ENCODE measurements at places on chromosomes 4 and X.

GRCh38 chrX:79162076-79162475, 17.6 kb downstream of the GPR174 start:
- DNase-seq: no peak

DNA sequence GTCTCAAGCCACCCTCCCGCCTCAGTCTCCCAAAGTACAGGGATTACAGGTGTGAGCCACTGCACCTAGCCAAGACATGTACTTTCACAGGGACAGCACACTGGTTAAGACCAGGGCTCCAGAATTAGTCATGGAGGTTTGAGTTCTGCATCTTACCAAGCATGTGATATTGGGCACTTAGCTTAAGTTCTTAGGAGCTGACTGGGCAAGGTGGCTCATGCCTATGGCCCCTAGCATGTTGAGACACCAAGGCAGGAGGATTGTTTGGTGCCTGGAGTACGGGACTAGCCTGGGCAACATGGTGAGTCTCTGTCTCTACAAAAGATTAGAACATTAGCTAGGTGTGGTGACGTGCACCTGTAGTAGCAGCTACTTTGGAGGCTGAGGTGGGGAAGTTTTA, 2.6 kb upstream of the TMEM192 start:
- DNase-seq: no peak

GRCh38 chrX:19720661-19721060, 166.7 kb downstream of the SH3KBP1 start:
- no peak for DNase-seq

GRCh38 chrX:105179644-105180043, 40.9 kb downstream of the TEX13A start:
- DNase-seq: no peak

DNA sequence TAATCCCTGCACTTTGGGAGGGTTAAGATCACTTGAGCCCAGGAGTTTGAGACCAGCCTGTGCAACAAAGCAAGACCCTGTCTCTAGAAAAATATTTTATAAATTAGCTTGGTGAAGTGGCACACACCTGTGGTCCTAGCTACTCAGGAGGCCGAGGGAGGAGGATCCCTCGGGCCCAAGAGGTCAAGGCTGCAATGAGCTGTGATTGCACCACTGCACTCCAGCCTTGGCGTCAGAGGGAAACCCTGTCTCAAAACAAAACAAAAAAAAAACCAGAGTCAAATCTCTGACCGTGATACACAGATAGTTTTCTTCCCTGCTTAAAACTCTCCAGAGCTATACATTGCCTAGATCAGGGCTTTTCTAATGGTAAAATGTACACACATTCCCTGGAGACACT, 53.5 kb downstream of the CHST7 start:
- DNase-seq: peak; percentile 39

DNA sequence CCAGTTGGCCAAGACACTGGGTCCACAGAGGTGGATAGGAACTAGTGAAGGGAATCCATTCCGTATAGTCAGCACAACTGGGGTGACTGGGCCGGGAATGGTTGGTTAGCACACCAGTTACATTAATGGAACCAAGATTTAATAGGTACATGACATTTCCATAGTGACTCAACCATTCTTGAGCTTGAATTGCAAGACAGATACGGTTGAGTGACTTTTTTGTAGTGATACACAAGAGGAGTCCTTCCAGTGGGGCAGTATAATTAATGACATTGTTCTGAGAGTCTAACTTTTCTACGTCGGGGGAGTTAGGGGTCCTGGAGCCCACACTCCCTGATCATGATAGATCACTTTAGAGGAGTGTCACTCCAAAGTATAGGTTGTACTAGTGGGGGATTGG, 211.6 kb upstream of the CXCL13 start:
- DNase-seq: no peak

DNA sequence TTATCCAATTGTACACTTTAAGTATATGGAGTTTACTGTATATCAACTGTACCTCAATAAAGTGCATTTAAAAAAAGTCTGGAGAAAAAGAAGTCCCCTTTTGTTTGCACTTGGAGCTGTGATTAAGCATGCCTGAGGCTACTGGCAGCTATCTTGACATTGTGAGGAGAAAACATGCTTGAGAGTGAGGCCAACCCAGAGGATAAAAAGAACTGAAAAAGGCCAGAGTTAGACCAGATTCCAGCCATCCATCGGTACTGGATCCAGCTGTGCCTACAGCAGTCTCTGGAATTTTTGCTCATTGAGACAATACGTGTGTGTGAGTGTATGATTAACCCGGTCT, 57.4 kb downstream of the LGI2 start:
- no peak for DNase-seq

DNA sequence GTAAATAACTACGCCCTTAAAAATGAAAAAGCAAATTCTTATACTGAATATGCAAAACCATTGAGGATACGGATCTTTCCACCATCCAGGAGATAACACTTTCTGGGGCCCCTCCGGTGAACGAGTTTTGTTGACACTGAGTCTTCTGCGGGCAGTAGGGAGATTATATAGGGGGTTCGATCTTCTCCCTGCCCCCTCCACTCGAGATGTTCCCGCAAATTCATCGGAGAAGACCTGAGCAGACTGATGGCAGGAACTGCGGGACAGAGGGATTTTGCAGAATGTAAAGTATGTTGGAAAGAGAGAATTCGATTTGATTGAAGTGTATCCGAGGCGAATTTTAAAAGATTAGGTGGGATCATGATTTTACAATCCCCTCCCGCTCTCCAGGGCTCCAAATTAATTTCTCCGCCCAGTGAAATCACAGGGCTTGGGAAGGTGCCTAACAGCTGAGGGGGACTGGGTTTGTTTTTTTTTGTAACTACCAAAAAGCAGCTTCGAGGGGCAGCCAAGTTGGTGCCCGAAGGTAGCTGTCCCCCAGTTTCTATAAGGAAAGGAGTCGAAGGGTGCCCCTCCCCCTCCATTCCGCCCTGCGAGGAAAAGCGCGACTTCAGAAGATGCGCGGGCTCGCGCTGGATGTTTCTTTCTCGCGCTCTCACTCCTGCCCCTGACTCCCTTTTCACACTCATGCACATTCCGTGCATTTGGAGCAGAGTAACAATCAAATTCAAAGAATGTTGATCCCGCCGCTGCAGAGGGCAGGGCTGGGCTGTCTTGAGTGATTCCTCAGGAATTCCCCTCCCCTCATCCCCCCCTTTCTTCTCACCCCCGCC, 1.2 kb downstream of the TMEM255A start:
- DNase-seq: no peak

DNA sequence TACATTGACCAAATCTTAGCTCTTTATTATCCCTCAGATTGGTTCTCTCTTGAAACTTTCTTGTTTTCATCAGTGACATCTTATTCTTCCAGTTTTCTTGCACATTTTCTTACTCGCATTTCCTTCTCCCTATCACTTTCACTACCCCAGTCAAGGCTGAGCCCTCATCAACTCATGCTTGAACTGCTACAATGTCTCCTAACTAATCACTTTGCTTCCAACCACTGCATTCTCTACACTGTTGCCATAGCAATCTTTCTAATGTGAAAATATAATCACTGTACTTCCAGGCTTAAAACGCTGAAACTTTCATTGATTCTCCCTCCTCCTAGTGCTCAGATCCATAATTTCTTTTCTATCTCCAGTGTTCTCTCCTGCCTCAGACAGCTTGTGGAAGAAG, 22.2 kb upstream of the LPAR4 start:
- DNase-seq: no peak

DNA sequence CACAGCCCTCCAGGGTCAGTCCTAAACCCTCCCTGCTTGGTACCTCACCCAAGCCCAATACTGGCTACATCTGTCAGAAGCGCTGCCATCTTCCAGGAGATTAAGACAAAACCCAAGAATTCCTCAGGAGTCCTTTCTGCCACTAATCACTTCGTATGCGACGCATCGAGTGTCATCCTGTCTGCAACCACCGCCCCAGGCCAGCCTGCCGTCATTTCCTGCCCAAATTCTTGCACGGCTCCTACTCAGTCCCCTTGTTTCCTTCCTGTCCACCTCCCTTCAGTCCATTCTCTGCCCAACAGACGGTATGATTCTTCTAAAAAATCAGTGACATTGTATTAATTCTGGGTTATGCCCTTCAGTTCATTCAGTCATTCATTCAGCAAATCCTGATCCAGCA, 113.6 kb downstream of the NFKB1 start:
- DNase-seq: no peak

- DNase-seq: no peak
These were observed 1390.2 kb downstream of the C4orf33 start for GRCh38 chr4:130486186-130486585.

DNA sequence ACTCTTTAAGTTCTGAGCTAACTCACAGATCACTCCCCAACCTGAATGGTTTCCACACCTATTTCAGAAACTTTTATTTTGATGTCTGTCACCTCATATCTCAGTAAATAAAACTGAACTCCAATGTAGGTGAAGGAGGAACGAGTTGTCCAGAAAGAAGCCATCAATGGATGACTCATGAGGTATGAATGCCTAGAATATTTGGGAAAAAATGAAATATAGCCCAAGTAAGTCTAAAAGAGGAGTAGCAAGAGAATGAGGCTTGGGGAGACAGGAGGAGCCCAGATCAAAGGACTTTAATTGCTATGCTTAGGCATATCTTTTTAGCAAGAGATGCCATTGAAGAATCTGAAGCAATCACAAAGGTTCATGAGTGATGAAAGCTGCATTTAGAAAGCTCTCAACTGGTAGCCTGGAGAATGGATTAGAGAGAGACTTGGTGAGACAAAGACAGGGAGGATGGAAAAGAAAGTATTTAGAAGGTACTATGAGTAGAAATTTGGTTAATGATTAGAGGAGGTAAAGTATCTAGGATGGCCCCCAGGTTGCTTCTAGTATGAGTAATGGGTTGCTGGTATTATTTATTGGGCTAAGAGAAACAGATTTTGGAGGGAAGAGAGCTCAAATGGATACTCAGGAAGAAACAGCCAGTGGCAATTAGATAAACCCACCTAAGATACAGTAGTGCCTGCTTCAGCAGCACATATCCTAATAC, 39.4 kb downstream of the NOCT start:
- DNase-seq: no peak

- peak; percentile 78 for DNase-seq
These were observed 16.7 kb downstream of the BLOC1S4 start for GRCh38 chr4:6732441-6733357.

DNA sequence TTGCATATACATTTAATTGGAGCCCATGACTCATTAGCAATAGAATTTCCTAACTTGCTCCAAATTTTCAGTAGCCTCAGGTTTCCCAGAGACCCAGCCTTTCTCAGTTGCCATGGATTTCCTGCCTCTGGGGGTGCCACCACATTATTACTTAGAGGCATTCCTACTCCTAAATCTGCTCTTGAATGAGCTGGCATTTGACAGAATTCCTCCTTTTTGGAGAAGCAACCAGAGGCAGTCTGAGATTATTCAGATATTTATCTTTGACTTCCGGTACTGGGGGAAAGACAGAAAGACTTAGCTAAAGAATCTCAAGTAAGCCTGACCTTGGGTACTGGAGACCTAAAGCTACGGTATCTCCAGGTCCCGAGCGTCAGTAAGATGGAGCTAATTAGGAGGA, 76.3 kb downstream of the DCHS2 start:
- no peak for DNase-seq

GRCh38 chrX:55102754-55103153, 13.9 kb downstream of the PAGE2 start:
- DNase-seq: peak; percentile 11

DNA sequence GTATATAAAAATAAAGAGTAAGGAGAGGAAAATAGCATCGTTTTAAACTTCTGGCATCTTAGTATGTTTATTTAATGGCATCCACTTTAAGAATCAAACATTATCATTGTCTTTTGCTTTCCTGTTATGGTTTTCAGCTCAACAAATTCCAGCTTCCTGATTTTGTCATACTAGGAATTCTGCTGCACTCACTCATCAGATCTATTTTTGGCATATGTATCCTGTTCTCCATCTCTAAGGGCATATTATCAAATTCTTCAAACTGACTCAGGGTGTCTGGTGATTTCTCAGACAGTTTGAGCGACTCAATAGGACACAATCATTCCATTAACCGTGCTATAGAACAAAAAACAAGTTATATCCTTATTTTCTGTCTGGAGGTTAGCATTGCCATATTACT, 248.5 kb upstream of the DIAPH2 start:
- DNase-seq: no peak

GRCh38 chrX:8036914-8037313, 109.7 kb upstream of the PNPLA4 start:
- DNase-seq: no peak

GRCh38 chr4:54541426-54542118, 116.2 kb upstream of the KIT start:
- no peak for DNase-seq

DNA sequence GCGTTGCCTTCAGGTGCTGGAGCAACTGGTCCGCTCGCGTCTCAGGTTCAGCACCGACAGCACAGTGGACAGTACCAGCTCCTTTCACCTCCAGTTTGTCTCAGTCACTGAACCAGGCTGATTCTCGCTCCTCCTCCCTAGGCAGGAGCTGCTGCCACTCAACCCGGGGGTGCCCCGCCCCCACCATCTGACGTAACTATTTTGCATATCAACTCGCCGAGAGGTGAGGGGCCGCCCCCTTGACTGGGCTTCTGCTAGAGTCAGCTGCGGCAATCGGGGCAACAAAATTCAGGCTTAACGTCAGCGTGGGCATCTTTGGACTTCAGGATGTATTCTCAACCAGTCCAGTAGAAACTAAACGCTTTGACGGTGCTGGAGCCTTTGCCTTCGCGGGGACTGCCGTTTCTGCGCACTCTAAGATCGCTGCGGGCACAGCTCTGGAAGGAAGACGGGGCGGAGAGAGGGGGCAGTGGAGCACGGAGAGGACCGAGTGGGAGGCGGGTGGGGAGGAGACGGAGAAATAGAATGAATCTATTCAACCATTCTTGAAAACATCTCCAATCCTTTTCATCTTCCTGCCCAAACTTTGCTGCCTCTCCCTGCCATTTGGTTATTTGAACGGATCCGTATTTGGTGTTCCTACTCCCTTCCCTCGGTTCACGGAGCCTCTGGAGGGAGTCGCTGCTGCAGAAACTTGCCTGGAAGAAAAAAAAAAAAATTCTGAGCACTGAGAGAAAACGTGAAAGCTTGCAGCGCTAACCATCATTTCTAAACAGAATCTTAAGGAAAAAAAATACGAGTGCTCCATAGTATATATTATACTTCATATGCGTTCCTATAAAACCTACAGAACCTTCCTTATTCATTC, at the start of gene FSTL5:
Gene FSTL5 (minus strand): TSS at position 109 of the 868 bp plus-strand sequence. CDS start 52,604 bp downstream, outside the sequence.
- peak; percentile 32 for DNase-seq

DNA sequence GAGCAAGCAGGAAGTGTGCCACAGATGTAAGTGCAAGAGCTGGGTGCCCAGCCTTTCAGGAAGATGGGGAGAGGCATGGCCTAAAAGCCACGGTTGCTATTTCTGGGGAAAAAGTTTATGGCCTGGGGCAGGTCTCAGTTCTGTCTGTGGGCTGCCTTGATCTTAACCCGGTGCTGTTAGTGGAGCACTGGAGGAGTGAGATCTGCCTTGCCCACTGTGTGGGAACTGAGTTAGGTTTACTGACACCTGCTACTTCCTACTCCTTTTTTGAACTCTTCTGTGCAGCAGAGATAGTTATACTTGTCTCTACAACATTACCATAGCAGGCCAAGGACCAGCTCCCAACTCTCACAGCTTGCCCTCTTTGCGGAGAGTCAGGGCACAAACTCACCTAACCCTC, 76.5 kb downstream of the ITM2A start:
- DNase-seq: no peak

- DNase-seq: no peak
These were observed 2.0 kb downstream of the RAPGEF2 start for GRCh38 chr4:159104694-159105414.

All from suppressor macrophage treated with lipopolysaccharide for 4 hours (primary cell).